ENCODE measurements at places on chromosomes 3 and 15.

GRCh38 chr3:85584779-85585356, 626.1 kb downstream of the CADM2 start:
- DNase-seq, result no peak

DNA sequence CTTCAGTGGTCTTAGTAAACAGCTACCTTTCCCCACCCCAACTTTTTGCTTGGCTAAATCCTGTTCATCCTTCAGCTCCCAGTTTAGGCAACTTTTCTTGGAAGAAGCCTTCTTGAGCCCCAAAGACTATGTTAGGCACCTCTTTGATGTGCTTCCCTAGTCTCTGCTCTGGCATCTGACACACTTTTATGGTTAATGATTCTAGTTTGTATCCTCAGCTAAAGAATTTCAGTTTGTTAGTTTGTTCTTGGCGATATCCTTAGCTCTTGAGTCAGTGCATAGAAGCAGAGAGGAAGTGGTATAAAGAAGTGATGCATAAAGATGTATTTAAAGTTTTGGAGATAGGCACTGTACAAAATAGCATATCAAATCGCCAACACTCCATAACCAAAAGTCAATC, 168.4 kb downstream of the WDR72 start:
- DNase-seq, result no peak

- DNase-seq, result no peak
These were observed 60.6 kb downstream of the TCF12 start for GRCh38 chr15:56978898-56979662.

DNA sequence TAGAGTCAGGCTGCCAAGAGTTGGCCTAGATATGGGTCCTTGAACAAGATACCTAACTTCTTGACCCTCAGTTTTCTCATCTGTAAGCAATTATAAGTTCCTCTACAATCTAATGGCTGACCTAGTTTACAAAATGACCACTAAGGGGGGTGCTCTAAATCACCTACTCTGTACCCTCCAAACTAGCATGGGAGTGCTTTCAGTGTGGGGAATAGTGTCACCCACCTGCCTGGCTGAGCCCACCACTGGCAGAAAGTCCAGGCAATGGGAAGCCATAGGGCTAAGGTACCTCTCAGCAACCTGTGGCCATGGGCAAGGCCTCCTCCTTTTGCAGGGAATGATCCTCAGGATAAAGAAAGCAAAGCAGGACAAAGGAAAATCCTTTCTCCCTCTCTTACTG, 58.9 kb downstream of the COL6A5 start:
- DNase-seq, result no peak

- no peak for DNase-seq
These were observed 325.5 kb downstream of the CHST2 start for GRCh38 chr3:143445118-143445517.

- no peak for DNase-seq
These were observed 289.9 kb downstream of the CTNNB1 start for GRCh38 chr3:41489231-41489630.

GRCh38 chr3:21573291-21573690, 177.7 kb downstream of the ZNF385D start:
- no peak for DNase-seq

GRCh38 chr3:16987141-16987540, 102.4 kb downstream of the PLCL2 start:
- DNase-seq, result no peak

DNA sequence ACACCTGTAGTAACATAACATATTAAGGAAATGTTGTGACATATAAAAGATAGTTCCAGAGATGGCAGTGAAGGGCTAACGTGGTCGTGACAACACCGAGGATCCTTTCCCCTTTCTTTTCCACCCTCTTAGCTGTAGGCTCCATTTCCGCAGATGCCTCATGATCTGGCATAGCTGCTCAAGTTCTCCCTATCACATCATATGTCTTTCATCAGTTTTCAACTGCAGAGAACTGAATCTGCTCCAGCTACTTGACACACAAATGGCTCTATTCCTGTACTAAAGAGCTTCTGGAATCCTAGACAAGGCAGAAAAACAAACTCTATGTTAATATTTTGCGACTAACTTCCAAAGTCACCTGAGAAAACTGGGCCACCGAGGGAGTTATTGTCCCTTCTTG, 275.0 kb upstream of the SLCO3A1 start:
- DNase-seq, result no peak

GRCh38 chr3:138594935-138595610, 1.0 kb upstream of the CEP70 start:
- DNase-seq, result no peak

GRCh38 chr15:77753281-77753873, 120.7 kb upstream of the LINGO1 start:
- DNase-seq, result peak; percentile 31

DNA sequence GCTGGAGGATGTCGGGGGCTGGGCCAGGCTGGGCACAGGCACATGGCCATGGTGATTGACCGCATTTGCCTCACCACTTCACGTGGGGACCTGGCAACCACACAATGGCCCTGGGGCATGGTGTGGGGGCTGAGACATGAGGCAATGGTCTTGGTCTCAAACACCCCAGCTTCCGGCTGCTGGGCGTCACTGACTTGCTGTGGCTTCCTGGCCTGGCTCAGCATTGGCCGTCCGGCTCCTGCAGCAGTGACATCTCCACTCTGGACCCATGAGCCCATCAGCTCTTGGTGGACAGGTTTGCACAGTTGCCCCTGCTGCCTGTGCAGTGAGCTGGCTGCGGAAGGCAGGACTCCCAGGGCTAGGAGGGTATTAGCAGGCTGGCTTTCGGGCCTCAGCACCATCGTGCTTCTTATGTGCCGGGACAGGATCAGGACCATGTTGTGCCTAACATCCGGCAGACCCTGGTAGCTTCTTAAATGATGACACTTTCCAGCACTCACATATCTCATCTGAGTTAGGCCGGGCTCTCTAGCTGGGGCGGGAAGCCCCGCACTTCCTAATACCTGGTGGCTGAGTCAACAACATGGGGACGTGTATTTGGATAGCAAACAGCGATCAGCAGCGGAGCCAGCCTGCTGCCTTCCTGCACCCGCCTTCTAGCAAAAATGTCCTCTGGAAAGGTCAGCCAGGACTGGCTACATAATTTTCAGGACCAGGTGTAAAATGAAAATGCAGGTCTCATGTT, 34.1 kb downstream of the ZNF710 start:
- DNase-seq, result peak; percentile 59

- DNase-seq, result no peak
These were observed 278.1 kb upstream of the LRTM1 start for GRCh38 chr3:55205990-55206389.
